ENCODE measurements at places on chromosomes 1 and 21. TPM values are rescaled to one million over a fixed set of nuclear protein-coding genes. Genes with fewer than 3 reads are reported as not detected.

The CCDC17 gene
- total RNA-seq: 1.3 TPM

GRCh38 chr21:43343992-43344886, 82.7 kb downstream of the SIK1 start:
- DNase-seq: no peak

- DNase-seq: no peak
Measured at GRCh38 chr1:179141592-179142251, 59.9 kb downstream of the TOR3A start.

DNA sequence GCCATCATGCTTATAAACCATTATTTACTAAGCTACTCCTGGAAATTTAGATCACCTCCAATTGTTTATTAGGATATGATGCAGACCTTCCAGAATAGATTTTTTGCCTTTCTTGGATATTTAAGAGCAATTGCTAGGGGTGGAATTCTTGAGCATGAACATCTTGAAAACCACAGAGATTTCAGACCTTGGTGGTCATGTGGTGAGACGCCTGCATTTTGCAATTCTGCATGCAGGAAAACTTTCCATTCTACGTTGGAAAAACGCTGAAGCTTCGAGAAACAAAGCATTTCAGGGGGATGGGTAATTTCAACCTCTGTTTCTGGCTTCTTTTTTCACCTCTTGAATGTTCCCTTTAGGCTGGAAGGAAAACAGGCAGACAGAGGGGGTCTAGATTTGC, 596.3 kb downstream of the KIF26B start:
- no peak for DNase-seq

GRCh38 chr1:218312509-218312908, 27.4 kb downstream of the RRP15 start:
- DNase-seq: no peak

DNA sequence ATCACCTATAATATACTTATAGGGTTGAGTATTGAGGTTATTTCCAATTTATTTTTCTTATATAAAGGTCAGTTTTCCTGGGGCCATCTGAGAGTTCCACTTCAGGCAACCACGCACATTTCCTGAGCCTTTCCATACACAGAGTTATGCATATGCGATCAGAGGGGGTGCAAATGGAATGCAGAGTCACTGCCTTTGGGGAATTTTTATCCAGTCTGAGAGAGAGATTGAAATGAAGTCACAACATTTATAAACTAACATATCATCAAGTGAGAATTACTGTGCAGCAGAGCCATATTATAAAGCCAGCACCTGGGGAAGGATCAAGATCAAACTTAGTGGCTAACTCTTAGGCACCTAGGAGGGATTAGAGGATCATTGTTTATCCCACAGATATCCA, 299.9 kb upstream of the PLXNA2 start:
- DNase-seq: no peak

DNA sequence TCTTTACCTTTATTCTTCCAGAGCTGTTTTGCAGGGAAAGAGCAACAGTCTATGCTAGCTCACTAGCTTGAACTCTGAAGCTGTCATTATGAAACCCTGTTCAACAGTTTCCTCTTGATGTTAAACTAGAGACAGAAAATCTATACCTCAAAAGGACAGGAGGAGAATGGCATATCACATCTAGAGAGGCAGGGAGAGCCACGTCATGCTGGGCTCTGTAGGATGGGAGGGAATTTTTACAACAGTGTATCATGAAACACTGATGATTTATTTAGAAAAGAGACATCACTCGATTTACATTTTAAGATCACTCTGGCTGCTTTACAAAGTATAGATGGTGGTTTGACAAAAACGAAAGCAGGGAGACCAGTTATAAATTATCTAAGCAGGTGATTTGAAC, 224.9 kb upstream of the COA6 start:
- no peak for DNase-seq

Measured in right lobe of liver (tissue), 6 donors.